ENCODE measurements at places on chromosomes 1 and 21.

DNA sequence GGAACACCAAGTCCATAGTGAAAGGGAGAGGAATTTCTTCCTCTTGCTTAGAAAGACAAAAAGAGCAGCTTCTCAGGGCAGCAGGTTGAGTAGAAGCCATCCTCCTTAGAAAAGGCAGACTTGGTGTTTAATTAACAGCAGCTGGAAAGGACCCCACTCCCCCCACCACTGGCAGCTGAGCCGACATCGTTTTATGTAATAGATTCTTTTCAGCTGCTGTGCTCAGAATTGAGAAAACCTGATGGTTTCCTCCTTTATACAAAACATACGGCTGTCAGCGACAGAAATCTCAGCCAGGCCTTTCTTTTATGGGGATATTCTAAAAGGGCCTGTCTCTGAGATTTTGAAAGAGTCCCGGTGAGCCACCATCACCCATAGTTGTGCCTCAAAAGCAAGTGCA, 49.9 kb downstream of the MAN1C1 start:
- no peak for DNase-seq

GRCh38 chr1:203273869-203274602, 31.3 kb upstream of the BTG2 start:
- peak; percentile 62 for DNase-seq

DNA sequence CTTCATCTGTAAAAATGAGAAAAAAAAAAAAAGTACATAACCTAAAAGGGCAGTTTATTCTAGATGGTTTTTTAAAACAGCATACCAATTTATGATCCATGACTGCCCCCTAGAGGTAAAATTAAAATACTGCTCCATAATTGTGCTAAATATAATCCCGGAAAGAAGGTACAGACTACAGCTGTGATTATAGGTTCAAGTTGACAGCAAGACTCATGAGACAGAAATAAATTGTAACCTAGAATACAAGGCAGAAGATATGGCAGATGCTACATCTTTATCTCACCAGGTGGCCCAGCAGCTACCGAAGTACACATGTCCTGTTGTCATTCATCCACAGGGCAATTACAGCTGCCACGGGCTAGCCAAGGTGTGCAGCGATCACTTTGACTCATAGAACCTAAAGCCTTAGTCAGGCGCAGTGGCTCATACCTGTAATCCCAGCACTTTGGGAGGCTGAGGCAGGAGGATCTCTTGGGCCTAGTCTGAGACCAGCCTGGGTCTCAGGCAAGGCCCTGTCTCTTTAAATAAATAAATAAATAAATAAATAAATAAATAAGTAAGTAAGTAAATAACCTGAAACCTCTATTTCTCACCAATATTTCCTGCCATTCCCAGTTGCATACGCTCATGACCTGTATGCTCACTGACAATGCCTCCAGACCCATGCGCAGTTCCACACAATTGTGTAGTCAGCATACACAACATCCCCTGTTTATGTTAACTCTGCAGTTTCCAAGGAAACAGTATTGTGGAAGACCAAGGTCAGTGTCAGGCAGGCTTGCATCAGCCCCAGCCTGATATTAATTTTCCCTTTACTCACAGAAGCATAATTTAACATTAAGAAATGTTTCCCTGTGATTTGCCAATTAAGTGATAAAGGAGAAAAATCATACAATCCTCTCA, 18.3 kb upstream of the PPIE start:
- DNase-seq = peak; percentile 76

- no peak for DNase-seq
Observed at GRCh38 chr1:79283451-79283850, 276.9 kb upstream of the ADGRL4 start.

GRCh38 chr1:117579221-117579906, 26.5 kb upstream of the TENT5C start:
- no peak for DNase-seq

- no peak for DNase-seq
Observed at GRCh38 chr1:26094076-26094669, 17.5 kb upstream of the PDIK1L start.

DNA sequence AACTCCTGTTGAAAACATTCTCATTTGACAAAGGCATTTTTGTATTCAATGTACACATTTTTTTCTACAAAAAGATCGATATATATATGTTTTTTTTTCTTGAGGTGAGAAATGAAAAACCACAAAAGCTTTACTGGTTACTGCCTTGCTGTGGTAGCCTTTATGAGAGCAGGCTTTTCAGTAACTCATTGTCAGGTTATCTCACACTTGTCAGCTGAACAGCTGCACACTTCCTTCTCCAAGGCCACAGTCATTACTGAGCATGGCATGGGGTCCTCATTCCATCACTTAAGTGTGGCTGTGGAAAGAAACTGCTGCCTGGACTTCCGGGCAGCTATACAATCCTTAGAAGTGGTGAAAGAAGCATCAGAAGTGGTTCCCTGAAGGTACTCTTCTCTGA, 169.3 kb upstream of the ZP4 start:
- DNase-seq = no peak

GRCh38 chr1:105865546-105865945, 1190.9 kb upstream of the PRMT6 start:
- no peak for DNase-seq

DNA sequence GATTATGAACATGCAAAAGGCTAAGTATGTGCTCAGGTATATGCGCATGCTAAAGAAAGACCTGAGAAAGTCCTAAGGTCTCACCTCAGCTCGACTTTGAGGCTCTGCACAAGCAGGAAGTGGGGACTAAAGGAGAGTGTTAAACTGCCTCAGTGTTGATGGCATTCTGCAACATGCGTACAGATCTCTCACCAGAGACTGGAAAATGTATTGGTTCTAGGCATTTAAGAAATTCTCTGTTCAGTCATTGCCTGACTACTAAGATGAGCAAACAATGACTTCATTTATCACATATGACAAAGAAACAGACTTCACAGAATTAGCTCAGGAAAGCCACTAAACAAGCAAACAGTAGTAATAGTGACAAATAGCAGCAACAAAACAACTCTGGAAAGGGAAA, 90.8 kb downstream of the USH2A start:
- DNase-seq = no peak

DNA sequence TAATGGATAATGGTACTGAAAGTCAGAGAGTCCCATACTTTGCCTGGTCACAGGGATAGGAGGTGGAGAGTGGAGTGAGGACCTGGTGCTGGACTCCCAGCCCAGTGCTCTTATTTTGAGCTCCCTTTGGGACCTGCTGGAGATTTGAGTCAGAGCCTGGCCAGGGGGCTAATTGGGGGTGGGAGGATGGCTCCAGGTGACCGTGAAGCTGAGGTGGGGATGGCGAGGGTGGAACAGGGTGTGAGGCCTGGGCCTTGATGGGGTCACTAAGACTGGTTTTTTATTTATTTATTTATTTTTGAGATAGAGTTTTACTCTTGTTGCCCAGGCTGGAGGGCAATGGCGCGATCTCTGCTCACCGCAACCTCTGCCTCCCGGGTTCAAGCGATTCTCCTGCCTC, 17.8 kb downstream of the AMPD2 start:
- no peak for DNase-seq

- no peak for DNase-seq
Observed at GRCh38 chr1:240101306-240101705, 9.6 kb downstream of the FMN2 start.

DNA sequence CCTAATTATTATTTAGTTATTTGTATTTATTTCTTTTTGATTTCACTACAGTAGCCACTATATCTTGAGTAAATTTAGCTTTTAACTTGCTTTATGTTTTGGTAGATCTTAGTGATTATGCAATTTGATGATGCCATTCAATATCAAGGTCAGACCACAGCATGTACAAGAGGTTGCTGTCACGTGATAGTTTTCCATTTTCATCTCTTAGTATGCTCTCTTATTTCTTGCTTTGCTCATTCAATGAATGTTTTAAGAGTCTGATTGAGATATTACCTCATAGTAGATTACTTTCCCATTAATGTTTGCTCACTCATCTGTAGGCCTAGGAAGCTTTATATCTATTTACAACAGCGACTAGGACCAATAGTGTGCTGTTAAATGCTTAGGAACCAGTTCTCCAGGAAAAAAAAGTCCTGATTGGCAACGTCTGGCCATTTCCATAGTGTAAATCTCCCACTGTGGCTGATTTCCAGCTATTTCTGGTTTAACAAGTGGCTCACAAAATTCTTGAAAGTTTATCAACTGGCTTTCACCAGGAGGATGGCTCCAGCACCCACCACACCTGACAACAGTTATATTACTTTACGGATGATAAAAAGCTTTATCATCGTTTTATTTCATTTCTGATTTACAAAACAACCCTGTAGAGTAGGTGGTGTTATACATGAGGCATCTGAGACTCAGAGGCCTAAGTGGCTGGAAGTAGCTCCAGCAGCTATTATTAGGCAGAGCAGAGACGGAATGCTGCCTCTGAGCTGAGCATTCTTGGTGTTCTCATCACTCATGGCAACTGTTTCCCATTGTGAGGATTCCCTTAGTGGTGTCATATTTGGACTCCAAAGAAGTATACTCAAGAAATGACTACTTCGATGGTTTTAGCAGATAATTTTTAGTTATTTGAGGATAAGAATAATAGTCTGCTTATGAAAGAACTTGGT, 235.2 kb downstream of the DISC1 start:
- no peak for DNase-seq

- DNase-seq = no peak
Observed at GRCh38 chr1:3332043-3332442, 122.4 kb upstream of the ARHGEF16 start.

DNA sequence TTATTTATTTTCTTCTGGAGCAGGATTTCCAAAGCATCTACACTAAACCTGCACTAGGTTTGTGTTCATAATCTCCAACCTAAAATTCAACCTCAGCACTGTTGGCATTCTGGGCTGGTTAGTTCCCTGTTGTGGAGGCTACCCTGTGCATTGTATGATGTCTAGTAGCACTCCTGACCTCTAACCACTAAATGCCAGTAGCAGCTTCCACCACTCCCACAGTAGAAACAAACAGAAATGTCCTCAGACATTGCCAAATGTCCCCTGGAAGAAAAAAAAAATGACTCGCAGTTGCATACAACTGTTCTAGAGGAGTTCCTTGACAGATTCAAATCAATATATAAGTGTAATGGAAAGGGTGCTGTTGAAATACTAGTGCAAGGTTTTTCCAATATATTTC, 18.9 kb downstream of the GRIK1 start:
- no peak for DNase-seq

GRCh38 chr1:235056937-235057336, 71.7 kb downstream of the TOMM20 start:
- DNase-seq = no peak

- no peak for DNase-seq
Observed at GRCh38 chr1:107512836-107513235, 372.0 kb downstream of the NTNG1 start.

DNA sequence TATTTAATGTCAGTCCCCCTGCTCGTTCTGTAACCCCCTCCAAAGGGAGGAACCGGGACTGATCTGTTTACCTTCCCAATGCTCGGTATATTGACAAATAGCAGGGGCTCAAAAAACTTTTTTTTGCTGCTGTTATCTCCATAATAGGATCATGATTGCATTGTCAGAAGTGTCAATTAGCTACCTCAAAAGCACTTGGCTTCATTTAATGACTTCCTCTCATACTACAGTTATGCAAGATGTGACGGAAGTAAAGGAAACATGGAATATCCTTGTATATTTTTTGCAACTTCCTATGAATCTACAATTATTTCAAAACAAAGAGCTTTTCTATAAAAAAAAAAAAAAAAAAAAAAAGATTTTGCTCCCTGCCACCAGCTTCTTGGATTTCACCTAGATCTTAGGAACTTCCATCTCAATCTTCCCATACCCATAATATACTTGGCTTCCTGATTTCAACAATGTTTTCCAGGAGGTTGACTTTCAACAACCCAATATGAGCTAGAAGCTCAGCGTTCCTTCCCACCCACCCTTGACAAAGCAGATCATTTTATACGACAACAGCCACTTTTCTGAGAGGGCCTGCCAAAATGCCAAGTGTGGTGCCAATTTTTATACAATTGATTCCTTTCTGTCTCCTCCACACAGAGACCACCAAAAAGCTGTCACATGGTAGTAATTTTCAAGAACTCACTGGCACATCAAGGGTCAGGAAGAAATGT, 71.7 kb downstream of the SETD4 start:
- DNase-seq = no peak

Data from OCI-LY7 (cell line).